ENCODE measurements at places on chromosomes 7 and 10.

- DNase-seq, result no peak
These were observed 98.8 kb upstream of the MACROH2A2 start for GRCh38 chr10:69953851-69954250.

DNA sequence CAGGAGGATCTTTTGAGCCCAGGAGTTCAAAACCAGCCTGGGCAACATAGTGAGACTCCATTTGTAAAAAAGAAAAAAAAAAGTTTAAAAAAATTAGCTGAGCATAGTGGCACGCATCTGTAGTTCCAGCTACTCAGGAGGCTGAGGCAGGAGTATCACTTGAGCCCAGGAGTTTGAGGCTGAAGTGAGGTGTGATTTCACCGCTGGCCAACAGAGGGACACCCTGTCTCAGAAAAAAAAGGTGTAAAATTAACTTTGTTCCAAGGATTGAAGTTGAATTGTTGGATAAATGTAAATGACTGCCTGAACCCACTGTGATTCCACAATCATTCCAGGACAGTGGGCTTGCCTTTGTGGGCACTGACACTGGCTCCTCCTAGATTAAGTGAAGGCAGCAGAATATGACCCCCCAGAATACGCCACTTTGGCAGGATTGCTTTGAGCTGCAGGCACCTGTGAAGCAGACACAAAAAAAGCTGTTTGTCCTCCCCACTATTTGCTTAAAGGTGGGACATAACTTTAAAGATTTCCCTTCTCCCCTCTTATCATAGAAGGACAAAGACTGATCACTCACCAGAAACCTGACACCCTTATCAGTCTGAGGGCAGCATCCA is 57.2 kb upstream of the FOXI2 start:
- no peak for DNase-seq

DNA sequence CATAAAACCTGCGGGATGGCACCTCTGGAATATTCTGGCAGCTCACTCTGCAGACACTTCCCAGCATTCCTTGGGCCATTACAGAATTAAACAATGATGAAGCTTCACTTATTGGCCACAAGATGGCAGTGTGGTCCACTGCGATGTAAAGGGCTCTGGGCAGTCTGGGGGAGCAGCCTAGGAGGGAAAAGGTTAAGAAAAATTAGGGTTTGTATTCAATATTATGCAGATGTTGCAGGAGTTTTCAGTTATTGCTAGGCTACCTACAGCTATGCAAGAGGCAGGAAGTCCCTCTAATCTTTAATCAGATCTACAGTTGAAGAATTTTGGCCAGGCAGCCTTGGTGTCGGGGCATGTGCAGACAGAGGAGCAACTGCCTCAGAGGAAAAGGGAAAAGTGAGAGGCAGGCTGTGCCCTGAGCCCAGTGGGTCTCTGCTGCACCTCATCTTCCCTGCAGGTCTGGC is 233.2 kb upstream of the PRSS1 start:
- no peak for DNase-seq

DNA sequence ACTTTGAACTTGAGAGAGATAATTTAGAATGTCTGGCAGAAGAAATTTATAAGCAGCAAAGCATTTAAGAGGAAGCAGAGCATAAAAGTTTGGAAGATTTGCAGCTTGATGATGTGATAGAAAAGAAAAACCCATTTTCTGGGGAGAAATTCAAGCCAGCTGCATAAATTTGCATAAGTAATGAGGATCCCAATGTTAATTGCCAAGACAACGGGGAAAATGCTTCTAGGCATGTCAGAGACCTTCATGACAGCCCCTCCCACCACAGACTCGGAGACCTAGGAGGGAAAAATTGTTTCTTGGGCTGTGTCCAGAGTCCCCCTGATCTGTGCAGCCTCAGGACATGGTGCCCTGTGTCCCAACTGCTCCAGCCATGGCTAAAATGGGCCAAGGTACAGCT is 263.6 kb upstream of the POT1 start:
- DNase-seq, result no peak

GRCh38 chr10:73773152-73773879 is 8.5 kb upstream of the CHCHD1 start:
- DNase-seq, result no peak

GRCh38 chr10:12973149-12973718 is 28.3 kb downstream of the CCDC3 start:
- DNase-seq, result no peak

DNA sequence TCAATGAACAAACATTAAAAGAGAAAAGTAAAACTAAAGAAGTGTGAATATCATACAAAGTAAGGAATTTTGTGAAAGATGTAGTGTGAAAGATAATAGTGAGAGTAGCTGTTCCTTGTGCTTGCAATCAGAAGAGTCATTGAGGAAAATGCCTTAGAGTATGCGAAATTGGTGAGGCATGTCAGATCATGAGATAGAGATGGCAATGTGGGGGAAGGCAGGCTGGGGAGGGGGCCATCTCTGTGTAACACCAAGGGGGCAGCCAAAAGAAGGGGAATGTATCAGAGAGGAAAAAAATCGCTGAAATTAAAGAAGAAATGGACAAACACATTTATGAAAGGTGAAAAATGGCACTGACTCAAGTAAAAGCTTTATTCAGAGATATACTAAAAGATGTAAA is 19.6 kb upstream of the PRKAR2B start:
- DNase-seq, result no peak

DNA sequence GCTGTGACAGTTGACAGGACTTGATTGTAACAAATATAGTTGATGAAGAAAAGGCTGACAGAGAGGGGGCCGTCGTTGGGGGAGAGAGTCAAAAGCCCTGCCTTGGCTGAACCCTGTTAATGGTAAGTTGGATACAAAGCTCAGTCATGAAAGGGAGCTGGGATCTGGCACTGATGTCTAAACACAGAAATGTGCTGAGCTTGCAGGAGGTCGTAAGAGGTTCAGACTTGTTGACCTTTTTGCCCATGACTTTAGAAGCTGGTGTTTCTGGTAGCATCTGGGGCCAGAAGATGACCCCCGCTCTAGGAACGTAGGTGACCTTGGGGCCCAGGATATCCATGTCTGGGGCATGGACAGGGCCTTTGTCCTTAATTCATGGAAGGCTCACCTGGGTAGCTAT is 294.7 kb downstream of the TCF7L2 start:
- no peak for DNase-seq

GRCh38 chr7:120053390-120053961 is 219.5 kb upstream of the KCND2 start:
- no peak for DNase-seq

GRCh38 chr7:73968487-73968886 is 59.5 kb upstream of the ELN start:
- DNase-seq, result no peak

- no peak for DNase-seq
These were observed 87.3 kb upstream of the NAMPT start for GRCh38 chr7:106372126-106372525.

DNA sequence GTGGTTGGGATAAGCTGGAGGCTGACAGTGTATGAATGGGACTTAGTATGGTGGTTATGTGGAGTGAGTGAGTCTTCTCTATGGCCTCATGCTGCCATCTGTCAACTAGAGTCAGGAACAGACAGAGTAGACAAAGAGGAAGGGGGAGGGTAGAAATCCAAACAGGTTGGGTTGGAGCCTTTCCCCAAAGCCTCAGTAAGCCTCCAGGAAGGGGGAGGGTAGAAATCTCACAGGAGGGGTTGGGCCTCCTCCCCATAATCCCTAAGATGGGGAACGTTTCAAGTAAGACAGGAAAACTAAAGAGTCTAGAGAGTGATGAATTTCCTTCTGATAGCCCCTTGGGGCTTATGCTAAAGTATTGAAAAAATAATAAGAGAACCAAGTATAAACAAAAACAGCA is 2.0 kb upstream of the AKR1B15 start:
- no peak for DNase-seq

DNA sequence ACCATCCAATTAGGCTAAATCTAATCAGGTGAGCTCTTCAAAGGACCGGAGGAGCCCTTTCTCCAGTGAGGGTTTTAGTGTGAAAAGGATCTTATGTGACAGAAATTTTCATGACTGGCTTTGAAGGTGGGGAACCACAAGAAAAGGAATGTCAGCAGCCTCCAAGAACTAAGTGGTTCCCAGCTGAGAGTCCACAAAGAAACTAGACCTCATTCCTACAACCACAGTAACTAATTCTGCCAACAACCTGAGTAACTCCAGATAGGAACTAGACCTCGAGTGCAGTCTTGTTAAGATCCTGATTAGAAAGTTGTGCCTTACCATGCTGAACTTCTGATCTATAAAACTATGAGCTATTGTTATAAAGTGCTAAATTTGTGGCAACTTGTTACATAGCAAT is 51.3 kb downstream of the PCLO start:
- no peak for DNase-seq

DNA sequence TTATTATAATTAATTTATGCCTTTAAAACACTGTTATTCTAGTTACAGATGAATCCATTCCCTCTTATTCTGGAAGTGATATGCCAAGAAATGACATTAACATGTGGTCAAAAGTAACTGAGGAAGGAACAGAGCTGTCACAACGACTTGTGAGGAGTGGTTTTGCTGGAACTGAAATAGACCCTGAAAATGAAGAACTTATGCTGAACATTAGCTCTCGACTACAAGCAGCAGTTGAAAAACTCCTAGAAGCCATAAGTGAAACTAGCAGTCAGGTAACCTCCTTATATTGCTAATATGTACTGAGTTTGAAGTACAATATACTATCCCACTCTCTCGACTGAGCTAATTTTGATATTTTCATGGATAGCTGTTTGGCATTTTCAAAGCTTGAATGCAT is 81.6 kb downstream of the CYP51A1 start:
- no peak for DNase-seq

DNA sequence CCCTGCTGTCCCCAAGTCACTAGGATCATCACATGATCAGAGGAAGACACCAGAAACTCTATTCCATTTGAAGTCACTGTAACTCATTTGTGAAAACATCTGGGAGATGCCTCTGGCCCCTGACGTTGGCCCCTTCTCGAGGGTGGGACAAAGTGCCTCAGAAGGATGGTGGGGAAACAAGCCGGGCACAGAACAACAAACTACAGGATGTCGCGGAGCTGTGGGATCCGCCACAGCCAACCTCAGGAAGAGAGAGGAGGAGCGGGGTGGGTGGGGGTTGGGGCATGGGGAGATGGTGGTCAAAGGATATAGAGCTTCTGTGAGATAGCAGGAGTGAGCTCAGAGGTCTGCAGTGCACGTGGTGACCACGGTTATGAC is 265.6 kb upstream of the TCERG1L start:
- no peak for DNase-seq

DNA sequence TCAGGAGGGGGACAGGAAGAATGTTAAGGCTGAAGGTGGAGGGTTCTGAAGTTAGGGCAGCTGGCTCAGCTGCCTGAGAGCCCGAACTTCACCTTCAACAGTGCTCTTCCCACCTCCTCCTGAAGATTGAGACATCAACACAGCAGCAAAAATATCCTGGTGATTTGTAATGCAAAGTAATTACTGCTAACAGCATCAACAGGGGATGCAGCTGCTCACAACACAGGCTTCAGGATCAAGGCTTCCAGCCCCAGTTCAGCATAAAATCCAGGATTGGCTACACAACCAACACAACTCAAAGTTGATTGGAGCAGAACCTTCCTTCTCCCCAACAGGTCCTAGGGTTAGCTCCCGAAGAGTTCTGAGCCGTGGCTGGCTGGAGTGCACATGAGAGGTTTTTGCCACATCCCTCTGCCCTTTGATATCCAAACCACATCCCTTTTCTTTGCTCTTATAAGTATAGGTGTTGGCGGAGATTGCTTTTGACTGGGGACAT is 242.4 kb downstream of the KIAA1217 start:
- DNase-seq, result no peak

DNA sequence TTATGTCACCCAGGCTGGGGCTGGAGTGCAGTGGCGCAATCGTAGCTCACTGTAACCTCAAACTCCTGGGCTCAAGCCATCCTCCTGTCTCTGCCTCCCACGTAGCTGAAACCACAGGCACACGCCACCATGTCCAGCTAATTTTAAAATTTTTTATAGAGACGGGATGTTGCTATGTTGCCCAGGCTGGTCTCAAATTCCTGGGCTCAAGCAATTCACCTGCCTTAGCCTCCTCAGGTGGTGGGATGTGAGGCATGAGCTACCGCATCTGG is 123.2 kb upstream of the PARD3 start:
- no peak for DNase-seq

GRCh38 chr10:4270116-4270515 is 485.1 kb upstream of the KLF6 start:
- DNase-seq, result no peak

GRCh38 chr10:87746911-87747310 is 71.1 kb downstream of the ATAD1 start:
- no peak for DNase-seq

DNA sequence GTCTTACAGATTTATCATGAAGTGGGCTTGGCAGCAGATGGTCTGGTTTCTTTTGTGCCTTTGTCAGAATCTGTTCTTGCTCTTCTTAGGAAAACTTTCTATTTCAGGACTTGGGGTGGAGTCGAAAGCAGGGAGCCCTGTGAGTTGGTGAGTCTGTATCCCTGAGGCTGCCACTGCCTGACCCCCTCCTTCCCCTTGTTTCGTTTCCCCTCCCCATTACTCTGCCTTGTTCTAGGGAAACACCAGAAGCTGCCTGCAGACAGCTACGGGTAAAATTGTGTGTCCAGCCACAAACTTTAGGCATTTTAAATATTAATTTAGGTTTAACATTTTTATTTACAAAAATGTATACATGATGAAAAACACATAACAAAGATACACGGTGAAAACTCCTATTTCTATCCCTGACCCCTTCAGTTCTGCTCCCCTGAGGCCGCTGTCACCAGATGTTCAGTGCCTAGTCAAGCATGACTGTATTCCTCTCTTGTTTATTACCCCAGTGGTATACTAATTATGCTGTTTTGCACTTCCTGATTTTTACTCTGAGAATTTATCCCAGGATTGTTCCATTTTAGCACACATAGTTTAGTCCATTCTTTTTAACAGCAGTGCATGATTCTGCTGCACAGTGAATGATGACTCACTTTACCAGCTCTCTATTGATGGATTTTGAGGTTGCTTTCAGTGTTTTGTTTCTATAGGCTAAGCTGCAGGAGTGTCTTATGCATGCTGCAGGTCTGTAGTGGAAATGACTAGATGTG is 9.1 kb downstream of the TSPAN14 start:
- no peak for DNase-seq

DNA sequence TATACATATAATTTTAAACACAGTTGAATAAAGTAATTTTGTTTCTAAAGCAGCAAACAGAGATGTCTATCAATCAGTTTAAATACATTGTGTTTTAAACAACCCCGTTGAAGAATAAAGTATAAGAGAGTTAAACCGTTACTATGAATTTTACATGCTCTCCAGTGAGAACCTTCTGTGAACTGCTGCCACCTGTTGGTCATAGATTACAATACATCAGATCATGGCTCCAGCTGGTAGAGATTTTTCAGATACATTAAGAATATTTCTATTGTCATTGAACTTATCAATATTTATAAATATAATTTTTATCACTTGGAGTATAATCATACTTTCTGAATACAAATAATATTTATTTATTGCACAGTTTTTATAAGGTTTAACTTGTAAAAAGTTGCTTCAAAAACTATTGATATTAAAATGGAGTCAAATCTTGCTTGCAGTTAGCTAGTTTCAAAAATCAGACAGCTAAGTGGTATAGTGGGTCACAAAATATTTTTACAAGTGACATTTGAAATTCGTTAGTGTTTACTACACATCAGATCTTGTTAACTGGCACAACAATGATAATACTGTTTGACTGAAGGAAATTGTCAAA is 561.2 kb upstream of the PHF14 start:
- no peak for DNase-seq

GRCh38 chr7:39691821-39692220 is 68.4 kb downstream of the RALA start:
- no peak for DNase-seq

- DNase-seq, result no peak
These were observed at the start of gene IFIT1B for GRCh38 chr10:89377705-89378637. TSS of gene IFIT1B (plus strand) at chr10:89378056. CDS start at chr10:89378136, 80 bp downstream.

All from stimulated activated effector memory CD8-positive, alpha-beta T cell treated with anti-CD3 and anti-CD28 coated beads, Interleukin-12 subunit alpha, Interleukin-12 subunit beta, amount 100 ng/mL, for 72 hours (primary cell).